Stimulated activated CD4-positive, alpha-beta T cell treated with anti-CD3 and anti-CD28 coated beads, TNF-alpha, amount 100 ng/mL, for 48 hours (primary cell): ENCODE measurements at places on chromosomes 7 and 10.

- DNase-seq = no peak
Observed at GRCh38 chr10:117499248-117500105, 43.1 kb upstream of the EMX2 start.

- DNase-seq = no peak
Observed at GRCh38 chr7:153934048-153934447, 118.2 kb upstream of the DPP6 start.

DNA sequence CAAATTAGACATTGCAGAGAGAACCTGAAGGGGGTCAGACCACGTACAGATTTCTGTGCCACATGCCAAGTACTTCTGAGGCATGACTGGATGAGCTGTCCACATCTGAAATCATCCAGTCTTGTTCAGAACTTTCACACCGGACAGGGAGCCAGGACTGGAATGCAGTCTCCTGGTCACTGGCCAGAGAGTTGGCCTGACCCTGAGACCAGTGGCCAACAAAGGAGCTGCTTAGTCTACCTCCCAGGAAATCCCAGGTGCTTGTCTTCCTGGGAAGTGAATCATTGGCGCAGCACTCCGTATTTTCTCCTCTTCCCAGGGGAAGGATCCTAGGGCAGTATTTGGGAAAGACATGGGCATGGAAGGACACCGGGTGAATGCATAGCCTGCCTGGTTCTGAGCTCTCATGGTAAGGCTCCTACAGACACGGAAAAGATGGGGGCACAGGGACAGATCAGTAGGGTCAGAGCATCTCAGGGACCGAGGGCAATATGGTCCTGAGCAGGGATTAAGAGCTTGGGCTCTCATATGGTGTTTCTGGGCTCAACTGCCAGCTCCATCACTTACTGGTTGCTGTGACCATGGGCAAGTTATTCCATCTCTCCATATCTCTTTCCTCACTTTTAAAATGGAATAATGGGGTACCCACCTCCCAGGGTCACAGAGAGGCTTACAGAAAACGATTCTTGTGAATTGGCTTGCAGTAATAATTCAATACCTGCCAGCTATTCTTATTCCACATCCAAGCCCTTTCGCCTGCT, 1.3 kb upstream of the SCD start:
- DNase-seq = no peak

GRCh38 chr10:91036807-91037411, 116.0 kb upstream of the ANKRD1 start:
- DNase-seq = no peak

GRCh38 chr10:27454837-27455236, 49.3 kb upstream of the RAB18 start:
- no peak for DNase-seq
